Activated T-helper 1 cell treated with anti-CD3 and anti-CD28 coated beads, Interleukin-12 subunit alpha, Interleukin-12 subunit beta, Interleukin-2, Interleukin-4 antibody, amounts not matched to agents 30 ng/mL and 10 ng/mL and 1 ng/mL, durations not matched to agents 14 hours and 24 hours and 36 hours (primary cell): ENCODE measurements at places on chromosomes 1 and 21. TPM values are rescaled to one million over a fixed set of nuclear protein-coding genes. Genes with fewer than 3 reads are reported as not detected.

DNA sequence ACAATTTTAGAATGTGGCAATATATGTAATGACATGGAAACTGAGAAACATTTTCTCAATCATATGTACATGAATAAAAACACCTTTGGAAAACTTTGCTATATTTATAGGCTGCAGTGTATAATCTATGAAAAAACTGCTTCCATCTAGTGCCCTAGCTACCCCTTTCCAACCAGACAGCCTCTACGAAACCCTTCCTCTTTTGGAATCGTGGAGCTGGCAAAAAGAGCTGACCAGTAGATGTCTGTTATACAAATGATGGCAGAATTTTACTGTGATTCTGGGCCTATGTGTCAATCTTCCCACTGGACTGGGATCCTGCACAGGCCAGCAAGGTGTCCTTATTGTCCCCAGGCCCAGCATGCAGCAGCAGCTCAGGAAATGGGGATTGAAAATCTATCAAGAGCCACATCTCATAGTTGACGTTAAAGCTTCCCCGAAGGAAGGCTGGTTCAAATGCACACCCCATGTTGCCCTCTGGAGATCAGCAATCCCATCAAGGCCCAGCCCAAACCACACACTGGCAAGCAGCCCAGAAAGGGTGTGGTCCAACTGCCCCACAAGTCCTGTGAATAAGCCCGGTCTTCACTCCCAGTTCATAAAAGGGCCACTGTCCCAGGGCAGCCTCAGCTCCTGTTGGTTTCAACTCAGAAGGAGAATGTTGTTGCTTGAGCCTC lies 8.8 kb upstream of the FAM20B start:
- peaks cover 12% of the 10 kb centered on the region for H3K27me3 ChIP-seq
- no peak overlapping the region for H3K27ac ChIP-seq
- H3K4me1 ChIP-seq: no peaks in the 10 kb centered on the region
- H3K36me3 ChIP-seq: no peaks in the 10 kb centered on the region
- H3K4me3 ChIP-seq: no peak overlapping the region

- no peak for DNase-seq
- H3K4me3 ChIP-seq: no peak overlapping the region
- no peaks in the 10 kb centered on the region for H3K36me3 ChIP-seq
- no peaks in the 10 kb centered on the region for H3K4me1 ChIP-seq
Observed at GRCh38 chr1:50196081-50196480, 87.4 kb downstream of the ELAVL4 start.

Gene OTUD7B
- total RNA-seq: 41.1 and 41.8 TPM in 2 replicates

DNA sequence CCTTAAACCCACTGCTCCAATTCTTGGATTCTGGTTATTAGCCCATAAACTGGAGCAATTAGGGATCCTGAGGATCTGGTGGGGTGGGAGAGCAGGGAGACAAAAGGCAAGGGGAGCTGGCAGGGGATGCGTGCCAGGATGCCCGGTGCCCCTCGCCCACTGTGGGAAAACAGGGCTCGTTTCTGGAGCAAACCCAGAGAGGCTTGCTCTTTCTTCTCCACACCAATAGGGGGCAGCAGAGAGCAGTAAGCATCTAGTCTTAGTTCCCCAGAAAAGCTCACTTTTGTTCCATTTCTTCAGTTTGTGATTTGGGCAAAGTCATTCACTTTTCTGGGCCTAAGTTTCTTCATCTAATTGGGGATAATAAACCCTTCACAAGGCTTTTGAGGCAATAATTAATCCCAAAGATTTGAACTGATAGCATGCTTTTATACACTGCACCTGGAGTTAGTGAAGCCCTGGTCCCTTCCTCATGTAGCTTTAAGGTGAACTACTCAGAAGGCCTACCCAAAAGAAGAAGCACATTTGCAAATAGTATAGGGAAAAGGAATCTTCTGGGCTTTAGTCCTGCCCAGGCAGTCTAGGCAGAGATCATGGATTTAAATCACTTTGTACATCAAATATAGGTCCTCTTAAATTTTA lies 160.6 kb upstream of the USP24 start:
- no peaks in the 10 kb centered on the region for H3K36me3 ChIP-seq
- DNase-seq: no peak
- H3K27ac ChIP-seq: no peak overlapping the region
- no peak overlapping the region for H3K4me3 ChIP-seq
- H3K4me1 ChIP-seq: peaks cover 12% of the 10 kb centered on the region
- H3K27me3 ChIP-seq: peaks cover 3% of the 10 kb centered on the region

Gene KCNJ6
- not detected in 2 replicates for total RNA-seq

DNA sequence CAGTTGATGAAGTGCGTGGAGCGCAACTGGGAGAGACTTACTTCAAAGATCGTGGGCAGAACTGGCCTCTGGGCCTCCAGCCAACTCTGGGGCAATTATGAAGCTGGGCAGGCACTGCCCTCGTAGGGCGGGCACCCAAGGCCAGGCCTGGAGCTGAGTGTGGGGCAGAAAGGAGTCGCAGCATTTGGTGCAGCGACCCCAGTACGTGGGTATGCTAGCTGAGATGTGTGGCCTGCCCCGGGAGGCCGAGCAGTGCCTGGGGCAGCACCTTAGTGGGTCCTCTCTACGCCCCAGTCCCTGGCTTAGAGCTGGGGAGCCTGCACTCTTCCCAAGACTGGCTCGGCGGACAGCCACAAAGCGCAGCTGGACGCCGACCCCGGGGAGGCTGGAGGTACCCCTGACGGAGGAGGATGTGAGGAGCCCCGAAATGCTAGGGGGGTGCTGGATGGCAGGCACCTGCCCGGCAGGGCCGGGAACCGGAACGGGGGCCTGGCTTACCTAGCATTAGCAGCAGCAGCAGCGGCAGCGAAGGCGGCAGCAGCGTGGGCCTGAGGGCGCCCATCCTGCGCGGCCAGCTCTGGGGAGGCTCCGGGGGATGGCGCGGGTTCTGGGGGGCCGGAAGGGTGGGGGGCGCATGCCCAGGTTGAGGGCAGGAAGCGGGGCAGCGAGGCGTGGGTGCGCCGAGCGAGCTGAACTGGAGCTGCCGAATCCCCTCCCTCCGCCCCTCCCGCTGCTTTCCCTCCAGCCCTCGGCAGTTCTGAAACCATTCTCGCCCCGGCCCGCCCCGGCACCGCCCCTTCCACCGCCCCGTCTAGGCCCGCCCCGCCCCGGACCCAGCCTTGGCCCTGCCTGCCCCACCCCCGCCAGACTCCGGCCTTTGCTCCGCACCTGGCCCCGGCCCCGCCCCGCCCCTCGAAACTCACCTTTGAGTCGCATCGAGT lies at the start of gene IGSF8:
TSS of gene IGSF8 (minus strand) at position 709 of the 941 bp plus-strand sequence. CDS start at position 562, 147 bp downstream.
- peak within 1 kb of the TSS; percentile 84 for H3K27ac ChIP-seq
- H3K27me3 ChIP-seq: peaks cover 4% of the 10 kb centered on the region
- H3K4me1 ChIP-seq: peaks cover 41% of the 10 kb centered on the region
- no peaks in the 10 kb centered on the region for H3K36me3 ChIP-seq
- H3K4me3 ChIP-seq: peak within 1 kb of the TSS; percentile 89

Gene NUF2
- total RNA-seq: 36.8 and 37.7 TPM in 2 replicates

- no peaks in the 10 kb centered on the region for H3K4me1 ChIP-seq
- no peaks in the 10 kb centered on the region for H3K36me3 ChIP-seq
Observed at GRCh38 chr1:218616681-218617080, 271.5 kb downstream of the TGFB2 start.

DNA sequence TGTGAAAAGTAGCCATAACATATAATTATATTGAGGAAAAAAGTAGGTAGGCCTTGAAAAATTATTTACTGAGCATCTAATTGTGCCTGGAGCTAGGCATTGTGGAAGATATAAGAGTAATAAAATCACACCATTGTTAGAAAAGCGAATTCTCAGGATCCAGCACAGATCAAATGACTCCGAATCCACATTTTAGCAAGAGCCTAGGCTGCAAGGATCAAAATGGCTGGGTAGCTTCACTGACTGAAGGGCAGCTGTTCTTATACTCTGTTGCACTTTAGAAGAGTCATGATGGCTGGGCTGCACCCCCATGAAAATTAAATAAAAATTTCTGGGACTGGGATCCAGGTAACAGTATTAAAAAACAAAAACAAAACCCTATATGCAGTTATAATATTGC lies 67.6 kb upstream of the HMCN1 start:
- peaks cover 4% of the 10 kb centered on the region for H3K36me3 ChIP-seq
- peaks cover 29% of the 10 kb centered on the region for H3K4me1 ChIP-seq
- DNase-seq: no peak
- H3K27ac ChIP-seq: no peak overlapping the region
- H3K4me3 ChIP-seq: no peak overlapping the region

DNA sequence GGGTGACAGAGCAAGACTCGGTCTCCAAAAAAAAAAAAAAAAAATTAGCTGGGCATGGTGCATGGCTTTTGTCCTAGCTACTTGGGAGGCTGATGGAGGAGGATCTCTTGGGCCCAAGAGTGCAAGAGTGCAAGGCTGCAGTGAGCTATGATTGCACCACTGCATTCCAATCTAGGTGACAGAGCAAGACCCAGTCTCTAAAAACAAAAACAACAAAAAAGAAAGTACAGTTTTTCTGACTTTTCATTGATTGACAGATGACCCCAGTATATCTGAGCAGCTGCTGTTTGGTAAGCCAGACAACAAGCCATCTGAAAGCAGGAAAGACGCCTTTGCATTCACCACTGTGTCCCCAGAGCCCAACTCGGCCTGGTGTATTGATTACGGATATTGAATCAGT lies 10.9 kb upstream of the DPT start:
- no peak overlapping the region for H3K4me3 ChIP-seq
- H3K27me3 ChIP-seq: peaks cover 2% of the 10 kb centered on the region
- H3K27ac ChIP-seq: no peak overlapping the region

Gene NGF
- not detected in 2 replicates for total RNA-seq

DNA sequence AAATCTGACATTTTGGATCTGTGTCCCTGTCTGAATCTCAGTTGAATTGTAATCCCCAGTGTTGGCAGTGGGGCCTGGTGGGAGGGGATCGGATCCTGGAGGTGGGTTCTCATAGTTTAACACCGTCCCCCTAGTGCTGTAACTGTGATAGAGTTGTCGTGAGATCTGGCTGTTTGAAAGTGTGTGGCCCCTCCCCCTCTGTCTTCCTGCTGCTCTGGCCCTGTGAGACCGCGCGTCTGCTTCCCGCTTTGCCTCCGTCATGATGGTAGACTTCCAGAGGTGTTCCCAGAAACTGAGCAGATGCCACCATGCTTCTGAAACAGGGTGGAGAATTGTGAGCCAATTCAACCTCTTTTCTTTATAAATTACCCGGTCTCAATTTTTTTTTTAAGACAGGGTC lies 25.0 kb downstream of the AGPAT3 start:
- H3K4me1 ChIP-seq: peaks cover 52% of the 10 kb centered on the region
- H3K36me3 ChIP-seq: peaks cover 30% of the 10 kb centered on the region
- no peak for DNase-seq
- H3K4me3 ChIP-seq: no peak overlapping the region
- H3K27ac ChIP-seq: peak overlapping the region; percentile 52

Gene LPAR3
- 0.34 and 0.47 TPM in 2 replicates for total RNA-seq

GRCh38 chr1:31717341-31717740 lies 13.5 kb upstream of the COL16A1 start:
- no peak for DNase-seq
- H3K27me3 ChIP-seq: peaks cover 47% of the 10 kb centered on the region
- no peaks in the 10 kb centered on the region for H3K36me3 ChIP-seq
- no peaks in the 10 kb centered on the region for H3K4me1 ChIP-seq
- no peak overlapping the region for H3K27ac ChIP-seq

DNA sequence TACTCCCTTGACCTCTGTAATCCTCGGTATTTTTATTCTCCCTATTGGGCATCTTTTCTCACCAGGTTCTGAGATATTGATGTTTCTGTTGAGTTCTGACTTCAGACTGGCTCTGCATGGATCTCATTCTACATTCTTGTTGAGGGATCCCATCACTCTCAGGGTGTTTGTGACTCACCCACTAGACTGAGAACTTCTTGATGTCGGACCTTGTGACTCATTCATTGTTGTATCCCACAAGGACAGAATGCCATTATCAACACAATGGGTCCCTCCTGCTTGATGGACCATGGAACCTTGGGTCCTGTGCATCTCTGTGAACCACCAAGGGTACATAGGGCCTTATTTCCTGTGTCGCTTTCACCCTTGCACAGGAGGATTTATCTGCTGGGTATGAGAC lies 174.1 kb downstream of the PBX1 start:
- no peak overlapping the region for H3K27ac ChIP-seq
- no peaks in the 10 kb centered on the region for H3K36me3 ChIP-seq
- peaks cover 2% of the 10 kb centered on the region for H3K27me3 ChIP-seq
- no peaks in the 10 kb centered on the region for H3K4me1 ChIP-seq
- no peak for DNase-seq
- H3K4me3 ChIP-seq: no peak overlapping the region
